ENCODE measurements at places on chromosomes 5 and 9. TPM values are rescaled to one million over a fixed set of nuclear protein-coding genes. Genes with fewer than 3 reads are reported as not detected.

The VLDLR gene
- total RNA-seq = 7.5 TPM

The CA9 gene
- not detected for total RNA-seq

The SPATA6L gene
- total RNA-seq = 1.4 TPM

The ODF2 gene
- 27.9 TPM for total RNA-seq

The MAP1B gene
- total RNA-seq = 258 TPM

The NLN gene
- 14.9 TPM for total RNA-seq

The RFESD gene
- total RNA-seq = 1.6 TPM

The RXRA gene
- 31.5 TPM for total RNA-seq

The PCDHA12 gene
- 6.9 TPM for total RNA-seq

The PLEKHG4B gene
- 5.4 TPM for total RNA-seq

The AGXT2 gene
- not detected for total RNA-seq

The PCDHGA5 gene
- 5.4 TPM for total RNA-seq

The SLCO4C1 gene
- total RNA-seq = 0.73 TPM

GRCh38 chr9:125272697-125273096, 11.1 kb downstream of the GAPVD1 start:
- DNase-seq = no peak

DNA sequence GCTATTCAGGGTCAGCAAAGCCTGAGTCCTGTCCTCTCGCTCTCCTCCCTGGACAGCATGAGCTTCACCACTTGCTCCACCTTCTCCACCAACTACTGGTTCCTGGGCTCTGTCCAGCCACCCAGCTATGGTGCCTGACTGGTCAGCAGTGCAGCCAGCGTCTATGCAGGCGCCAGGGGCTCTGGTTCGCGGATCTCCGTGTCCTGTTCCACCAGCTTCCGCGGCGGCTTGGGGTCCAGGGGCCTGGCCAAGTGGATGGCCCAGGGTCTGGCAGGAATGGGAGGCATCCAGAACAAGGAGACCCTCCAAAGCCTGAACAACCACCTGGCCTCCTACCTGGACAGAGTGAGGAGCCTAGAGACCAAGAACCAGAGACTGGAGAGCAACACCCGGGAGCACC, 8.6 kb downstream of the NIPBL start:
- DNase-seq = no peak

DNA sequence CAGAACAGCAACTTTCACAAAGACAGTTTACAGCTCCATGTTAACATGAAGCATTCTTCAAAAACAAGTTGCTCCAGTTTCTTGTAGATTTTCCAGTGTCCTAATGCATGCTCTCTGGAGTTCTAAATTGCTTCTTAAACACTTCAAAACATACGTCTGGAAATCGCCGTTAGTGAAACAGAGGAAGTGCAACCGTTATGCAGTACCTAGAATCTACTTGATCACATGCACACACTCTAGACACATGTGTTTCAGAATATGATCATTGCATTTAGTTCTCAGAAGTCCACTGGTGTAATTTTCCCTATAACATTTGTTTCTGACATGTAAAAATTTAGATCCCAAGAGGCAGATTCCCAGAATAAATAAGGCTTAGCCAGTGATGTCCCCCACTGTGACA, 41.1 kb upstream of the RUFY1 start:
- DNase-seq = no peak

- no peak for DNase-seq
These were observed 4.2 kb downstream of the USP20 start for GRCh38 chr9:129839324-129840023.

- no peak for DNase-seq
These were observed 233.3 kb downstream of the ZNF608 start for GRCh38 chr5:124512952-124513632.

- DNase-seq = no peak
These were observed 14.4 kb upstream of the TGFBR1 start for GRCh38 chr9:99090336-99091130.

GRCh38 chr5:25005431-25005830, 360.7 kb upstream of the CDH10 start:
- no peak for DNase-seq

GRCh38 chr9:73371801-73372200, 220.1 kb downstream of the ANXA1 start:
- no peak for DNase-seq

DNA sequence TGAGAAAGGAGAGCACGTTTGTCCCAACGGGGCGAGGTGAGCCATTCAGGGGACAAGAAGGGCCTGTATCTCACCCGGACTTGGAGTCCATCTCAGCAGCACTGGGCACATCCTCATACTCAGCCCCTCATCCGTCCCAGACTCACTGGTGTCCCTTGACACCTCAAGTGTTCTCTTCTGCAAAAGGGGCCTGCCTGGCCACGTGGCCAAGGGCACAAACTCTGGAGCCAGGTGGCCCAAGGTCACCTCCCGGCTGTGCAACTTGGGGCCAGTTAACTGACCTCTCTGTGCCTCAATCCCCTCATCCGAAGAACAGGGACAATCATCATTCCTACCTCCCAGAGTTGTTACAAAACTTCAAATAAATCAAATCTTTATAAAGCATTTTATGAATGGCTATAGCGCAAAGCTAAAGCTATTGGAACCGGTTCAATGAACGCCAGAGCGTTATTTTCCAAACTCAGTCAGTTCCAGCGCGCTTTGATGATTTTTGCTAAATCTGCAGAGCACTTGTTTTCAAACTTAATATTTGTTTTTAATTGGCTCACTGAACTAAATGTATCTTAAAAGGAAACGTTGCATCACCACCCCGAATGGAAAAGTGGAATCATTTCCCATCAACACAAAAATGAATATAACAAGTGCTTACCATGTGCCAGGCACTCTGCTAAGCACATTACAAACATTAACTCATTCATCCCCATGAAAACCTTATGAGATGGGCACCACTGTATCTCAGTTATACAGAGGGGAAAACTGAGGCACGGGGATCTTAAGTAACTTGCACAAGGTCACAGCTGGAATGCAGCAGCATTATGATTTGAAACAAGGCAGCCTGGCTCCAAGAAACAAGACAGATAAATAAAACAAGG, 49.3 kb downstream of the DUSP1 start:
- no peak for DNase-seq

- DNase-seq = no peak
These were observed 38.6 kb upstream of the KCNMB1 start for GRCh38 chr5:170427672-170428236.

GRCh38 chr9:2560180-2560579, 61.4 kb upstream of the VLDLR start:
- no peak for DNase-seq

DNA sequence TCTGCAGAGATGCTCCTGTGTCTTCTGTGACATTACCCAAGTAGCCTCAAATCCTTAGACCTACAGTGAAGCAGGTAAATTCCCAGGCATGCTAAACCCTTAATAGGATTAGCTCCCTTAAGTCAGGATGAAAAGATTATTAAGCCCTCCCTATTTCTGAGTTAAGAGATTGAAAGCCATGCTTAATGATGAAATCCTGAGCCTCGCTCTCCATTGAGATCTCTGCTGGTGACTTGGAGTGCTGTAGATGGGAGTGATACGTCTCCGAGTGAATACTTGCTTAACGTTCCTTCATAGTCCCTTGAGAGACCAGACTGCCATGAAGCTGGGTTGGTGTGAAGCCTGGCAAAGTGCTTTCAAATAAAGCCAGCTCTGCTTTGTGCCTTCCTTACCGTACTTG, 34.2 kb downstream of the AOPEP start:
- no peak for DNase-seq

GRCh38 chr5:102876610-102877009, 121.5 kb downstream of the PAM start:
- no peak for DNase-seq

DNA sequence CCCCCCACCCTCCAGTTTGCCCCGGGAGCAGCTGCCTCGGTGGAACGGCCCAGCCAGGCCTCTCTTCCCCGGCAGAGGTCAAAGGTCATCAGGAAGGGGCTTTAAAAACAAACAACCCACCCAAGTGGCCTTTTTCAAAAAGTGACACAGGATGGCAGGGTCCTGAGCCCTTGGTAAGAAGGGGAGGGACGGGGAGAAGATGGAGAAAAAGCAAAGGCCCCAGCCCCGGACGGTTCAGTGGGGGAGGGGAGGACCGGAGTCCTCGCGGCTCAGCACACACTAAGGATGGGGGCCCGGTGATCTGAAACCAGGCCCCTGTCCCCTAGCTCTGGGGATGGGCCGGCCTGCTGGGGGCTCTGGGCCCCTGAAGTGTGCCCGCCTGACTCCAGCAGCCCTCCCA, 1.1 kb downstream of the PRRX2 start:
- no peak for DNase-seq

GRCh38 chr9:113468716-113469448, 5.4 kb downstream of the RGS3 start:
- DNase-seq = no peak

DNA sequence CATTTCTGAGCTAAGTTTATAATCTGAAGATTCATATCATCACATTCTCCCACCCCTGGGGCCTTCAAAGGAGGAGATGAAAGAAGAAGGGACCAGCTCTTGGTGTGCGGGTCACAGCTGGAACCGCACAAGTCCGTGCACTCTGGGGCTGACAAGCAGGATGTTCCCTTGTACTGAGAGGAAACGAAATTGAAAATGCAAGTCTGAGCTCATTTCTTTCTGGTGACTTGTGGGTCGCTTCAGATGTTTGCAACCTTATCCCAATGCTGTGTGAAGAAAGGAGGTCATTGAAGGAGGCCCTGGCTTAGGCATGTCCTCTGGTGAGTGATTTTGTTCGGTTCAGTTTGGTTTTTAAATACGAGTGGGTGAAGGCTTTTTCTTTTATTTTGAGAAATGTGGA, 59.6 kb downstream of the C9orf152 start:
- DNase-seq = no peak

- DNase-seq = no peak
These were observed 65.9 kb downstream of the SHOC1 start for GRCh38 chr9:111728617-111729366.

- no peak for DNase-seq
These were observed 80.9 kb downstream of the PPP2R2B start for GRCh38 chr5:146797658-146798057.

- no peak for DNase-seq
These were observed 1033.4 kb upstream of the DMAC1 start for GRCh38 chr9:8832955-8833354.

GRCh38 chr5:88732181-88732633, 150.8 kb downstream of the MEF2C start:
- DNase-seq = no peak

DNA sequence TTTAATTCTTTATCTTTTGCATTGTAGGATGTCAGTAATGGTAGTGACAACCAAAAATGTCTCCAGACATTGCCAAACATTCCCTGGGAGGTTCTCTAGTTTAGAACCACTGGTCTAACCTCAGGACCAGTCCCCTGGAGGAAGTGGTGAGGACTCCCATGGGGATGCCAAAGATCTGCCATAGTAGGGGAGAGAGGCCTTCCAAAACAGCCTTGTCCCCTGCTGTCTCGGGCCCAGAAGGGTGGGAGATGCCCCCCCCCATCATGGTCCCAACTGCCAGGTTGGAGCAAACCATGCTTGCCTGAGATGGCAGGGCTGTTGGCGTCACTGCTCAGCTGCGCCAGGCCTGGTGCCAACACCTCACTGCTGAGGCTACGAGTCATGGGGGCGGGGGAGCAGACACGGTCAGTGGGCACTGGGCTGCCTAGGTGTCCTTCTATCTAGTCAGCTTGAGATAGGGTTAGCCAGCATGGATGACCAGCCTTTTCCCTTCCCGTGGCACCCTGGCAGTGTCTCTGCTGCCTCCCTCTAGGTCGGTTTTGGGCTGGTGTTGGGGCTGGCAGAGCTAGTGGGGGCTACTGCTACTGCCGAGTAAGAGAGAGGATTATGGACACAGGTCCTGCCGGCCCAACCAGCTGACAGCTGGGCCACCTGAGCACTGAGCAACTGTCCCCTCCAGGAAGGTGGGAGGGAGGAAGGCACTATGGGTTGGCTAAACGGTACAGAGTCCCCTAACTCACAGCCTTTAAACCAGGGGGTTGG, 8.3 kb upstream of the CXXC5 start:
- DNase-seq = no peak

DNA sequence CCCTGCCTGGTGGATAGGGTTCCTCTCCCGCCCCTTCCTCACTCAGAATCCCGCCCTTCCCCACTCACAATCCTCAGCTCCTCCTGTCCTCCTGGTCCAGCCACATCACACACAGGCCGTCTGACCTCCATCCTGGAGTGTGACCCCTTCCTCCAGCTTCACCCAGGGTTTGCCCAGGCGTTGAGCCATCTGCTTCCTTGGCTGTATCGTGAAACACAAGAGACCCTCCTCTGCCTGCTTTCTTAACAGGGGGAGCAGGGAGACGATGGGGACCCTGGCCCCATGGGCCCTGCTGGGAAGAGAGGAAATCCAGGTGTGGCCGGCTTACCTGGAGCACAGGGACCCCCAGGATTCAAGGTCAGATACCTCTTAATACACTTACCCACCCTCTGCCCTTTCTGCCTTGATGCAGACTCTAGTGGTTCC, 32.3 kb upstream of the ORM1 start:
- DNase-seq = no peak

GRCh38 chr5:95486191-95486590, 68.6 kb downstream of the SKIC3 start:
- no peak for DNase-seq

DNA sequence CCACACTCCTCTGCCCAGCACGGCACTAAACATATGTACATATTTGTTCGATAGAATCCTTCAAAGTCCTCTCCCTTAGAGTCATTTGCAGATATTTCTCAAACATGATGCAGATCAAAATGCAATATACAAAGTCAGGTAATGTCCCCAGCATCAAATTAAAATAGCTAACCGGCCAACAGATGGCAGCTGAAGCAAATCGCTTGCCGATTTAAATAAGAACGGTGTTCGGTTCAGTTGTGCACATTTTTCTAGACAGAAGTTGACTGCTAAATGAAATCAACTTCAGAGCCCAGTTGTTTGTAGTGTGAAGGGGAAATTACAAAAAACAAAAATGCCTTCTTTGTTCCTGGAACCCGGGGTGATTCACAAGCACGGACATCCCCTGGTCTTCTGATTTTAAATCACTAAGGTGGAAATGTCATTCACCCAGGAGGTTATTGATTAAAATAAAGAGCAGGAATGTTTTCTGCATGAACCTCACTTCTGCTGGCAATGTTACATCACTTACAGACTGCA, 219.2 kb downstream of the EBF1 start:
- no peak for DNase-seq

DNA sequence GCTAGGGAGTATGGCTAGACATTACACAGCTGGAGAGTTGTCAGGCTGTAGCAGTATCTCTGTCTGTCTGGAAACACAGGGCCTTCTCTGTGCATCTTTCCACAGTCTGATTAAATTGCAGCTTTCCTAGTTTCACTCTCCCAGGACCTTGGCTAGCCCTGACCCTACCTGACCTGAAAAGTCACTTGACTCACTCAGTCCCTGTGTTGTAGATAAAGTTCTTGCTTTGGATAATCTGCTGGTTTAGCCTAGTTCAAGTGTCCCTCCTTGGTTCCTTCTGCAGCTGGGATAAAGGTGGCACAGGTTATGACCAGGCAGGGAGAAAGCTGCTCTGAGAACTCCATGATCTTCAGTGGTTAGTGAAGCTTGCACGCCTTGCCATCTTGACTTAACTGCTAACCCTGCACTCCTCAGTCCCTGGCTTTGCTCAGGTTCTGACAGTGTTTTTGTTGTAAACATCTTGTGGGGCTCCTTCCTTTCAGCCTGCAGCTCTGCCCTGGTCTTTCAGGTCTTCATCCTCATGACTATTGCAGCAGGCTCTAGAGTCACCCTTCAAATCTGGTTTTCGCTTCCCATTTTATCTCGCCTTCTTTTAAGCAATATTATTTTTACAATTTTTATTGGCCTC, 101.0 kb downstream of the PIP5K1B start:
- no peak for DNase-seq
